ENCODE measurements at places on chromosomes 2 and 18.

GRCh38 chr2:149528983-149529382, 58.6 kb downstream of the MMADHC start:
- H3K27ac ChIP-seq: no peak overlapping the region
- no peak for DNase-seq
- H3K36me3 ChIP-seq: no peaks in the 10 kb centered on the region
- no peaks in the 10 kb centered on the region for H3K4me1 ChIP-seq
- no peak overlapping the region for H3K4me3 ChIP-seq

- no peaks in the 10 kb centered on the region for H3K36me3 ChIP-seq
- H3K4me3 ChIP-seq: peak overlapping the region; percentile 68
- H3K27me3 ChIP-seq: peaks cover 28% of the 10 kb centered on the region
- no peak overlapping the region for H3K27ac ChIP-seq
- no peaks in the 10 kb centered on the region for H3K4me1 ChIP-seq
Observed at GRCh38 chr2:290090-290722, 2.3 kb upstream of the ALKAL2 start.

GRCh38 chr2:28469304-28469703, 26.6 kb upstream of the PLB1 start:
- no peak overlapping the region for H3K27ac ChIP-seq
- no peaks in the 10 kb centered on the region for H3K4me1 ChIP-seq
- no peak overlapping the region for H3K4me3 ChIP-seq

GRCh38 chr2:39710807-39711206, 45.1 kb downstream of the TMEM178A start:
- no peaks in the 10 kb centered on the region for H3K4me1 ChIP-seq
- no peak overlapping the region for H3K4me3 ChIP-seq
- no peaks in the 10 kb centered on the region for H3K27me3 ChIP-seq

- H3K36me3 ChIP-seq: no peaks in the 10 kb centered on the region
- H3K27me3 ChIP-seq: peaks cover 6% of the 10 kb centered on the region
- H3K4me3 ChIP-seq: no peak overlapping the region
- H3K27ac ChIP-seq: no peak overlapping the region
Observed at GRCh38 chr2:104825124-104825865, 28.6 kb upstream of the POU3F3 start.

- no peaks in the 10 kb centered on the region for H3K4me1 ChIP-seq
- no peak for DNase-seq
- H3K27me3 ChIP-seq: no peaks in the 10 kb centered on the region
- H3K4me3 ChIP-seq: no peak overlapping the region
- H3K27ac ChIP-seq: no peak overlapping the region
Observed at GRCh38 chr18:61261870-61262269, 71.4 kb upstream of the CDH20 start.

DNA sequence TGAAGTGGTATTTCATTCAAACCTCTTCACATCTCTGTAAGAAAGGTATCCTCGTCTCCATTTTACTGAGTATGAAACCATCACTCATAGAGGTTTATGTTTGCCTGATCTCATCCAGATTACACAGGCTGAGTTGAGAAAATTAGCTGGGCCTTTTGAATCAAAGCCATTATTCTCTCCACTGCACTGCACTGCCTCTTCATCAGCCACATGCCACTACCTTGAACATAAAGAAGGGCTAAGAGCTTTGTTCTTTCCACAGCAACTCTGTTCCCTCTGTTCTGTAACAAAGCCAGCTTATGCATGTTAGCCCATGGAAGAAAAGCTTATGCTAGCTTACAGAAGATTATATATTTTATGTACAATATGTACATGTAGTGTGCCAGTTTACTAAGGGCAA, 362.6 kb upstream of the DLGAP1 start:
- no peaks in the 10 kb centered on the region for H3K4me1 ChIP-seq
- no peaks in the 10 kb centered on the region for H3K27me3 ChIP-seq
- DNase-seq: no peak
- H3K36me3 ChIP-seq: no peaks in the 10 kb centered on the region
- no peak overlapping the region for H3K27ac ChIP-seq

DNA sequence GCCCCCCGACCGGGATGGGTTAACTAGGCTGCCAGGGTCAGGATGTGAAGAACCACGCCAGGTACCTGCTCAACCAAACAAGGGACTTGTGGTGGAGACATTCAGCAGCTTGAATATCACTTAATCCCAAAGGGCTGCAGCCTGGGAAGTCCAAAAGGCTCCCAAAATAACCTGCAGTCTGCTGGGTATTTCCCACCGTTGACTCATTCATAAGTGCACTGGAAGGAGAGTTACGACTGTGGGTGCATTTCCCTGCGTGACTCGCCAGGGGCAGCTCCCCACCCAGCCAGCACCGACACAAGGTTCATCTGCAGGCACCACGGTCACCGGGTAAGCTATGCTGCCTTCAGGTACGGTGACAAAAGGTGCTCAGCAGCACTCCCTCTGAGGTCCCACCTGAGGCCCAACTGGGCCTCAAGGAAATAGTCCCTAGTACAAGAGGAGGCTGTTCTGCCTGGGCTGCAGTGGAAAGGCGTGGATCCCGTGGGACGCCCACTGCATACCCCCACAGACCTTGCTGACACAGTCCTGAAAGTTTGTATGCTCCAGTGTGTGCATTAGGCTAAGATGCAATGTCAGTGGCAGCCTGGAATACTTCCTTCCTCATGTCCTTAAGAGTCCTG, 86.5 kb downstream of the UXS1 start:
- no peaks in the 10 kb centered on the region for H3K4me1 ChIP-seq
- no peaks in the 10 kb centered on the region for H3K36me3 ChIP-seq
- no peak for DNase-seq
- H3K27me3 ChIP-seq: no peaks in the 10 kb centered on the region

- no peak for DNase-seq
- H3K36me3 ChIP-seq: no peaks in the 10 kb centered on the region
- H3K27ac ChIP-seq: no peak overlapping the region
- no peaks in the 10 kb centered on the region for H3K27me3 ChIP-seq
Observed at GRCh38 chr2:200138391-200139124, 167.9 kb upstream of the SPATS2L start.

GRCh38 chr2:202643012-202643858, 8.5 kb downstream of the FAM117B start:
- no peaks in the 10 kb centered on the region for H3K36me3 ChIP-seq
- no peaks in the 10 kb centered on the region for H3K27me3 ChIP-seq
- DNase-seq: no peak
- H3K4me3 ChIP-seq: no peak overlapping the region
- no peak overlapping the region for H3K27ac ChIP-seq
- H3K4me1 ChIP-seq: no peaks in the 10 kb centered on the region

GRCh38 chr18:7812431-7813063, 245.4 kb downstream of the PTPRM start:
- no peak for DNase-seq
- no peaks in the 10 kb centered on the region for H3K27me3 ChIP-seq
- H3K4me1 ChIP-seq: no peaks in the 10 kb centered on the region
- no peak overlapping the region for H3K27ac ChIP-seq

- H3K27ac ChIP-seq: no peak overlapping the region
- DNase-seq: no peak
Observed at GRCh38 chr2:67879586-67880290, 183.1 kb downstream of the C1D start.

- H3K4me1 ChIP-seq: no peaks in the 10 kb centered on the region
- H3K36me3 ChIP-seq: no peaks in the 10 kb centered on the region
- no peak overlapping the region for H3K4me3 ChIP-seq
- no peak for DNase-seq
- no peaks in the 10 kb centered on the region for H3K27me3 ChIP-seq
Observed at GRCh38 chr2:133986081-133986837, 267.6 kb upstream of the MGAT5 start.

DNA sequence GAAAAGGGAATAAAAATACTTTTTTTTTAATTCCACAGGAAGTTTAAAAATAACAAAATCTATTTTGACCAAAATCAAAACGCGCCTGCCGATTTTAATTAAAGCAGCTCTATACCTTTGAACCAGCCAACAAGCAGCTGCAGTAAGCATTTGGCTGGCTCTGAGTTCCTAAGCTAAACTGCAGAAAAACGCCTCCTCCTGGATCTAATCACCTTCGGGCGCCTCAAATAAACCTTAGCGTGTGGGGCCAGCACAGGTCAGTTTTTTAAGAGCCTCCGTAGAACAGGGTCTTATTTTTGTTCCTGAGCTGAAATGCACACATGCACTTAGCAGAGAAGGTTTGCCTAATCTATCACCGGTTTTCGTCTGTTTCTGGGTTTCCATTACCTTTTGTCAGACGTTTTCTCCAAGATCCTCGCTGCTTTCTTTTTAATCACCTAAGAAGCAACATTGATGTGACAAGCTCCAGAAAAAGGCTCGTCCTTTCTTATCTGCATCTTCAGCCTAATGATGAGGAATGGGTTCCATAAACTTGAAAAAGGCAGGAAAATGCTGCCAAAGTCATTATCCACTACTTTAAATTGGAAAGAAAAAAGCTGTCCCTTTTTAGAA, 64.7 kb upstream of the HNRNPA3 start:
- no peak overlapping the region for H3K27ac ChIP-seq
- no peak overlapping the region for H3K4me3 ChIP-seq
- H3K36me3 ChIP-seq: no peaks in the 10 kb centered on the region
- no peaks in the 10 kb centered on the region for H3K4me1 ChIP-seq

- no peaks in the 10 kb centered on the region for H3K4me1 ChIP-seq
- no peak overlapping the region for H3K4me3 ChIP-seq
- no peak overlapping the region for H3K27ac ChIP-seq
- no peak for DNase-seq
Observed at GRCh38 chr2:198917926-198918720, 539.6 kb downstream of the SATB2 start.

GRCh38 chr2:5926871-5927512, 234.8 kb downstream of the SOX11 start:
- no peak overlapping the region for H3K27ac ChIP-seq
- DNase-seq: no peak
- H3K4me3 ChIP-seq: no peak overlapping the region
- H3K4me1 ChIP-seq: no peaks in the 10 kb centered on the region
- no peaks in the 10 kb centered on the region for H3K27me3 ChIP-seq

GRCh38 chr2:54775710-54776109, 52.2 kb downstream of the EML6 start:
- H3K4me3 ChIP-seq: no peak overlapping the region
- no peaks in the 10 kb centered on the region for H3K36me3 ChIP-seq
- H3K27me3 ChIP-seq: no peaks in the 10 kb centered on the region
- no peak for DNase-seq
- no peaks in the 10 kb centered on the region for H3K4me1 ChIP-seq

DNA sequence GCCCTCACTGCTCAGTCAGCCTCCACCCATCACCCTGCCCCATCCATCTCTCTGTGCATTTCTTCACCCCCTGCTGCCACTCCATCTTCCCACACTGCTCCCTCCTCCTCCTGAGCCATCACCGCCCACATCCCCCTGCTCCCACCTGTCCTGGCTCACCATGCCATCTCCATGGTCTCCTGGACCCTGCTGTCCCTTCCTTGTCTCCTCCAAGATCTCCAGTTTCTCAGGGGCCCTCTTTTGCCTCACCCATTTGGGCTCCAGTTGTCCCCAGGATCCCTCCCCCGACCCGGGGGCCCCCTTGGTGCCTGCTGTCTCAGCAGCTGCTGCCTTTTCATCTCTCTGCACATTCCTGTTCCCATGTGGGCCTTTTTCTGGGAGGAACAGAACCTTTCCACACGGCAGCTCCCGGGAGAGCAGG, 10.6 kb downstream of the SPEG start:
- no peaks in the 10 kb centered on the region for H3K4me1 ChIP-seq
- no peak for DNase-seq
- no peaks in the 10 kb centered on the region for H3K36me3 ChIP-seq
- H3K27ac ChIP-seq: peak overlapping the region; percentile 48
- no peaks in the 10 kb centered on the region for H3K27me3 ChIP-seq

DNA sequence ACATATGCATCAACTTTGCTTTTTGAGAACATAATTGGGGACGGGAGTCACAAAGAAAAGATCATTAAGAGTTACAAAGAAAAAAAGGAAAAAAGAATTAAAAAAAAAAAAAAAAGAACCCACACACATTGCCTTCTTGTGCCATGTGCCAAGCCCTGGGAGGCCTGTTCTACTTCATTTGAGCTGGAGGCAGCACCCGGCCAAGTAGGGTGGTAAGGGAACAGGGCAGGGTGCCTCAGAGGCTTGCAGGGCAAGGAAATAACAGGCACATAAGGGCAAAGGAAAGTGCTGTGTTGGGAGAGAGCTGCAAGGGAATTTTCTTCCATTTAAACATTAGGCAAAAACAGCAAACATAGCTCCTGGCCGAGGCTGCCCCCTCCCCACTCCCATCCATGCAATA, 418.0 kb downstream of the TMEM182 start:
- no peak for DNase-seq
- no peak overlapping the region for H3K27ac ChIP-seq
- no peaks in the 10 kb centered on the region for H3K27me3 ChIP-seq
- no peaks in the 10 kb centered on the region for H3K36me3 ChIP-seq

GRCh38 chr2:164032995-164033394, 297.2 kb upstream of the FIGN start:
- no peak for DNase-seq
- H3K27ac ChIP-seq: no peak overlapping the region
- no peak overlapping the region for H3K4me3 ChIP-seq

- H3K4me3 ChIP-seq: no peak overlapping the region
- no peaks in the 10 kb centered on the region for H3K27me3 ChIP-seq
Observed at GRCh38 chr2:39432701-39433100, 4.4 kb downstream of the MAP4K3 start.

DNA sequence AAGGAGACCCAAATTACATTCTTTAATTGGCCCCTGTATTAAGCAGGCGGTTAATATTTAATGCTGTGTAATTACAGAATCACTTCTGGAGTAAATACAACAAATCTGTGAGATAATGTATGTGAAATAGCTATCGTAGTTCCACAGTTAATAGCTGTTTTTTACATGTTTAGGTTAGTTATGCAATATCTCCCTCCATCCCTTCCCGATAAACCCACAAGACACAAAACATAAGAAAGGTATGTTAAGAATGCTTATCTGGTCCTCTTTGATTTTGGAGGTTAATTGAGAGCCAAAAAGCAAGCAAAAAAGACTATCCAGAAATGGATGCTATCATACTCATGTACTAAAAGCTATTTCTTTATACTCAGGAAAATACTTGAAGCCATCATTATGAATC, 49.1 kb downstream of the ZNF638 start:
- no peaks in the 10 kb centered on the region for H3K4me1 ChIP-seq
- no peak overlapping the region for H3K27ac ChIP-seq
- no peak overlapping the region for H3K4me3 ChIP-seq
- DNase-seq: no peak
- no peaks in the 10 kb centered on the region for H3K27me3 ChIP-seq

GRCh38 chr2:89842180-89842908, 1150.9 kb downstream of the RPIA start:
- H3K4me1 ChIP-seq: no peaks in the 10 kb centered on the region
- H3K36me3 ChIP-seq: no peaks in the 10 kb centered on the region
- no peak for DNase-seq
- no peak overlapping the region for H3K4me3 ChIP-seq
- no peak overlapping the region for H3K27ac ChIP-seq

GRCh38 chr2:120428748-120429147, 82.8 kb downstream of the INHBB start:
- H3K36me3 ChIP-seq: no peaks in the 10 kb centered on the region
- no peak for DNase-seq
- no peaks in the 10 kb centered on the region for H3K4me1 ChIP-seq

GRCh38 chr18:48616484-48617255, 77.8 kb downstream of the CTIF start:
- H3K27me3 ChIP-seq: no peaks in the 10 kb centered on the region
- H3K4me1 ChIP-seq: no peaks in the 10 kb centered on the region
- DNase-seq: no peak
- no peak overlapping the region for H3K27ac ChIP-seq
- H3K4me3 ChIP-seq: no peak overlapping the region
- H3K36me3 ChIP-seq: no peaks in the 10 kb centered on the region

GRCh38 chr18:56112013-56112749, 524.2 kb upstream of the TCF4 start:
- DNase-seq: no peak
- no peaks in the 10 kb centered on the region for H3K36me3 ChIP-seq

Measured in breast epithelium (tissue), 4 donors.